ENCODE measurements at places on chromosomes 6 and 20.
A peak's percentile ranks its signal among the peaks of the same experiment; 100 is the strongest.

GRCh38 chr6:149223120-149223903, 94.2 kb upstream of the TAB2 start:
- DNase-seq: no peak

DNA sequence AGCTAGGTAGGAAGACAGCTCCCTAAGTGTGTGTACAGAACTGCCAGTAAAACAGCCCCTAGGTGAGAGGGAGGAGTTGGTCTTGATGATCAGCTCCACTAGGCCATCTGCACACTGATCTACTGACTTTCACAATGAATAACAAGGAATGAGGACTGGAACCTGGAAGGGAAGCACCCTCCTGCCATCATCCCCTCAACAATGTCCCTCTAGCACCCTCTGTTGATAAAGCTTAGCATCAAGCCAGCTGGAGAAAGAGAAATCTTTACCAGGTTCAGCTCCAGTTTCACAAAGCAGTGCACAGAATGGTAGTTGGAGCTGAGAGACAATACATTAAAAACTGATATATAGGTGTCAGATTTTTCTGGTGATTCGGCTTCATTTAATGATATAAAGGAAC, 57.2 kb upstream of the IRAK1BP1 start:
- no peak for DNase-seq

- no peak for DNase-seq
Observed at GRCh38 chr6:125924169-125924568, 32.4 kb upstream of the HINT3 start.

- DNase-seq: no peak
Observed at GRCh38 chr6:38587766-38588362, 51.9 kb downstream of the BTBD9 start.

GRCh38 chr6:35850208-35850607, 45.1 kb downstream of the LHFPL5 start:
- no peak for DNase-seq

- DNase-seq: no peak
Observed at GRCh38 chr6:144194293-144194810, 44.0 kb downstream of the STX11 start.

DNA sequence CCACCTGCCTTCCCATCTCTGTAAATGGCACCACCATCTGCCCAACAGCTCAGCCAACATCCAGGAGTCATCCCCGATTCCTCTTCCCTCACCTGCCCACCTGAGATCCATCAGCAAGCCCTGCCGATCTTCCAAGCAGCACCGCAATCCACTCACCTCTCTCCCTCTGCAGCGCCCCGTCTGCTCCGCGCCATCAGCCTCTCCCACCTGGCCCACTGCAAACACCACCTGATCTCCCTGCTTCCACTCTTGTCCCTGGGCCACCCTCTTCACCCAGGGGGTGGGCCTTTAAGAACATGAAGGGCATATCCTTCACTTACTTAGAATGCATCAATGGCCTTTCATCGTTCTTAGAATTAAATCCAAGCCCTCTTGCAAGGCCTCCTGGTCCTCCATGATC, 457.3 kb upstream of the SULF2 start:
- no peak for DNase-seq

DNA sequence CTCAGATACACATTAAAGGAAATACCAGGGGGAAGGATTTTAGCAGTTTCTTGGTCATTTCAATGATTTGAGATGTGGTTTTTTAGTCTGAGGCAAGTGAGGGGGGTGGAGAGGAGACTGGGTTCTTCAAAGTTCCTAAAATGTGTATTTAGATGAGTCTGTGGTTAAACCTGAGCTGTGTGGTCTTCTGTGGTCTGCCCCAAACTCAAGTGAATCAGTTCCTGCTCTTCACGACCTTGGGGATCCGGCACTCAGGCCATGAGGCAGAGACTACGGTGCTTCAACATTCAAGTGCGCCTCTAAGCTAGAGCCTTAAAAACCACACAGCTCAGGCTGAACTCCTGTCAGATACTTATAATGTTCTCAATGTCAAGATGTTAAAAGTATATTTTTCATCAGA, 406.7 kb downstream of the LMBRD1 start:
- DNase-seq: no peak

GRCh38 chr6:89298680-89299465, 16.2 kb downstream of the GABRR2 start:
- DNase-seq: no peak

DNA sequence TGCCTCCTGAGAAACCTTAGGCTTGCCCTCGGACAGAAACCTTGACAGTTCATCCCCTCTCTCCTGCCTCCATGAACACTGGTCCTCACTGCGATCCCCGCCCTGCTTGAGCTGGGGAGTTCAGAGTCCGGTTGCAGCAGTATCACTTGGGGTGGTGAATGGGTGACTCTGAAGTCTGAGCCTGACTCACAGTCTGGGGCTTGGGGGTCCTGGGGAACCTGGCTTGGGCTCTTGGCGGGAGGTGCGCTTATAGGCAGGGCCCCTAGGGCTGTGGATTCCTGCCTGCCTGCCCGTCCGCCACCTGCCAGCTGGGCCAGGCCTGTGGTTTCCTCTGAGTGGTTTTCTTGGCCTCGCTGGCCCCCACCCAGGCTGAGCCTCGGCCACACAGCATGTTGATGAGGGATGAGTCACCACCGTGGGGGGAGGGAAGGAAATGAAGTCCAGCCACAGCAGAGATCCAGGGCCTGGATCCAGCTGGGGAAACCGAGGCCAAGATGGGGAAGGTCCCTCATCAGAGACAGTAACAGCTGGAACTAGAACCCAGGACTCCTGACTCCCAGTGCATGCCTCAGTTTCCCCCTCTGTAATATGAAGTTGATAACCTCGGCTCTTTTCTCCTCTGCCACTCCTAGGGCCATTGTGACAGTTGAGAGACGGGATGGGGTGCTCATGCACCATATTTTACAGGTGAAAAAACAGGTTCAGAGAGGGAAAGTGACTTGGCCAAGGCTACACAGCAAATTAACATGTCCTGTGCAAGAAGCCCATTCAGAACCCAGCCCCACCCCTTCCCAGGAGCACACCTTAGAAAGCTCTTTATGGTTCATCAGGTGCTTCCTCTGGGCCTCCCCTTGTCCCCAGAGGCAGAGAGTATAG, 9.2 kb downstream of the FOXS1 start:
- DNase-seq: peak; percentile 75

DNA sequence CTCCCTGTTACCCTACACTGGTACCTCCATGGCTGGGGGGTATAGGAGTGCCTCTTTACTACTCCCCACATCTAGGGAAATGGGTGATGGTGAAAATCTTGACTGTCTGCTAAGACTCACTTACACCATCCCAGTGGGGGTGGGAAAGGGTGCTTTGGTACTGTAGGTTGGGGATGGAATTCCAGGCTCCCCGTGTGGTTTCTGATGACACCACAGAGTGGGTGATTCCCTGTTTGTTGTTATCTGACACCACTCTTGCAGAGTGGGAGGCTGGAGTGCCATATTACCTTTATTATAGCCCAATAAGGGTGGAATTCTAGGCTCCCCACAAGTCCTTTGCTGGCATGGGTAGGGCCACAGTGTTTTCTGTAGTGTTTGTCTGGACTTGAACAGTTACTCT, 264.6 kb upstream of the MAN1A1 start:
- DNase-seq: no peak

GRCh38 chr20:43513372-43513930, 6.0 kb downstream of the L3MBTL1 start:
- DNase-seq: no peak

GRCh38 chr6:1809291-1809988, 199.7 kb downstream of the FOXC1 start:
- DNase-seq: no peak

DNA sequence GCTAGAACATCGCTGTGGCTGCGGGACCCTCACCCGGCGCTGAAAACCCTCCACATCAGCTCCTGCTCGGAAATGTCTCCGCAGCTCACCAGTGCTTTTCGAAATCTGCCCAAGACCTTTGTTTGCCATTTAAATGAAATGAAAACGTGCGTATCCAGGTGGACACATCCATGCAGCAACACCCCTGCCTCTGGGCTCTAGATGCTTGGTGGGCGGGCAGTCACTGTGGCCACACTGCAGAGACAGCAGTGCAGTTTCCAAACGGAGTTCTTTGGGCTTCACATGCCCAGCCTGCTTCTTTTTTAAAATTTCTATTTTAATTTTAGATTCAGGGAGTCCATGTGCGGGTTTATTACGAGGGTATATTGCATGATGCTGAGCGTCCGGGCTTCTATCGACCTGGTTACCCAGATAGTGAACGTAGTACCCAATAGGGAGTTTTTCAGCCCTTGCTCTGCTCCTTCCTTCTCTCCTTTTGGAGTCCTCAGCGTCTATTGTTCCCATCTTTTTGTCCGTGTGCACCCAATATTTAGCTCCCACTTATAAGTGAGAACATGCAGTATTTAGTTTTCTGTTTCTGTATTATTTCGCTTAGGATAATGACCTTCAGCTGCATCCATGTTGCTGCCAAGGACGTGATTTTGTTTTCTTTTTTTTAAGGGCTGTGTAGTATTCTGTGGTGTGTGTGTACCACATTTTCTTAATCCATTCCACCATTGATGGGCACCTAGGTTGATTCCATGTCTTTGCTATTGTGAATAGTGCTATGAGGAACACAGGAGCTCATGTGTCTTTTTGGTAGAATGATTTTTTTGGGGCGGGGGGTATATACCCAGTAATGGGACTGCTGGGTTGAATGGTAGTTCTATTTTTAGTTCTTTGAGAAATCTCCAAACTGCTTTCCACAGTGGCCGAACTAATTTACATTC, 4.8 kb upstream of the TUBB2B start:
- no peak for DNase-seq

DNA sequence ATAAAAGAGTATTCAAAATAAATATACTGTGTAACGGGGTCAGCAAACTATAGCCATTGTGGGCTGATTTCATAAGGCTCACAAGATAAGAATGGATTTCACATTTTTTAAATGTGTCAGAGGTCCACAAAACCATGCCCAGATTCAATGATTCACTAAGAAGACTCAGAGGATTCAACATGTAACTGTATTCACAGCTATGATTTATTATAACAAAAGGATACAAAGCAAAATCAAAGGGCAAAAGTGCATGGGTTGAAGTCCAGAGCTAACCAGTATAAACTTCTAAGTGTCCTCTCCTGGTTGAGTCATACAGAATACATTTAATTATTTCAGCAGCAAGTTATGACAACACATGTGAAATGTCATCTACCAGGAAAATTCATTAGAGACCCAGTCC, 49.2 kb downstream of the TBC1D32 start:
- DNase-seq: no peak

GRCh38 chr20:45917790-45918141, 5.8 kb upstream of the PLTP start:
- no peak for DNase-seq

GRCh38 chr6:110875548-110876169, 1.1 kb downstream of the AMD1 start:
- no peak for DNase-seq

DNA sequence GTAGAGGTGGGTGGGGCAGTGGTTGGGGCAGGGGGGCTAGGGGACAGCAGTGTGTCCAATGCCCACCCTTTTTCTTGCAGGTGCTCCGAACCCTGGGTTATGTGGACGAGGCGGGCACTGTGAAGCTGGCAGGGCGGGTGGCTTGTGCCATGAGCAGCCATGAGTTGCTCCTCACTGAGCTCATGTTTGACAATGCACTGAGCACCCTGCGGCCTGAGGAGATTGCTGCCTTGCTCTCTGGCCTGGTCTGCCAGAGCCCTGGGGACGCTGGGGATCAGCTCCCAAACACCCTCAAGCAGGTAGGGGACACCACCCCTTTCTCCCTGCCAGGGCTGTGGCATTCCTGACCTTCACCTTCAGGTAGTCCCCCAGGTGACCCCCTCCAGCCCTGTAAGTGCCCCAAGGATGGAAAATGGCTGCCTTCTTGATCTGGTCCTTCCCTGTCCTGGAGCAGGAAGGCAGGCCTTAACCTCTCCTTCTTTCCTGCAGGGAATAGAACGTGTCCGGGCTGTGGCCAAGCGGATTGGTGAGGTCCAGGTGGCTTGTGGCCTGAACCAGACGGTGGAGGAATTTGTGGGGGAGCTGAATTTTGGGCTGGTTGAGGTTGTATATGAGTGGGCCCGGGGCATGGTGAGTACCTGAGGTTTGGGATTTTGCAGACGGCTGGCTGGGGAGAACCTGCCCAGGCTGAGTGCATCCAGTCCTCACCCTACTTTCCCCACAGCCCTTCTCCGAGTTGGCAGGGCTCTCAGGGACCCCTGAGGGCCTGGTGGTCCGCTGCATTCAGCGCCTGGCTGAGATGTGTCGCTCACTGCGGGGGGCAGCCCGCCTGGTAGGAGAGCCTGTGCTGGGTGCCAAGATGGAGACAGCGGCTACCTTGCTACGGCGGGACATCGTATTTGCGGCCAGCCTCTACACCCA, 2.9 kb downstream of the DXO start:
- DNase-seq: no peak

DNA sequence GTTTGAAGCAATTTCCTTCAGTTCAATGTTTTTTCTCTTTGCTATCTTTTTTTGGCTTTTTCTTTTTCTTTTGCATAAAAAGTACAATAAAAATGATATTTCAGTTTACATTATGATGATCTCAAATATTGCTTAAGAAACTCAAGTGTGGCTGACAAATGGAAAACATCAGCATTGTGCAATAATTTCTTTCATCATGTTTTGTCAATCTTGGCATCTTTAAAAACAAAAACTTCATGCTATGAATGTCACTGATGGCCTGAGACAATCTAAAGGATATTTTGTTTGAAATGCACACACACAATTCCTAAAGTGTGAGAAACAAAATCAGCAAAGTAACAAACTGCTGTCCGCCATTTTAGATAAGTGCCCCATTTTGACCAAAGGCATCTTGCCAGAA, 13.9 kb upstream of the MTCL3 start:
- no peak for DNase-seq

- no peak for DNase-seq
Observed at GRCh38 chr20:62898093-62898964, 28.0 kb downstream of the DIDO1 start.

DNA sequence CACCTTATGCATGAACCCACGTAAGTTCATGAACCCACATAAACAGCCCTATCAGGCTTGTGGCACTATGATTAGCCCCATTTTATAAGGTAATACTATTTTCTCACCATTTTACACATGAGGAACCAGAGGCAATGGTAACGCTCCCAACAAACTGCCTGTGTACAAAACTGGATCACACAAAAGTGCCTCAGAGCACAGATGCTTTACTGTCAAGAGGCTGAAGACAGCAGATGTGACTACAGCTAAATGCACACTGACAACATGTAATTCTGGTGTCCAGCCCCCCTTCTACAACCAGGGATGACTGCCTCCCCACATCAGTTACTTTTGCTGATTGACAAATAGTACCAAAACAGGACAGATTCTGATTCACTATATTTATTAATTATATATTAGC, 69.6 kb downstream of the GMDS start:
- DNase-seq: no peak
